Stimulated activated CD4-positive, alpha-beta T cell treated with anti-CD3 and anti-CD28 coated beads, Interleukin-1b, Interleukin-23, amount 100 ng/mL, for 48 hours (primary cell): ENCODE measurements at places on chromosomes 7 and 10.

- no peak for DNase-seq
These were observed 46.5 kb upstream of the ITGB8 start for GRCh38 chr7:20284003-20284770.

DNA sequence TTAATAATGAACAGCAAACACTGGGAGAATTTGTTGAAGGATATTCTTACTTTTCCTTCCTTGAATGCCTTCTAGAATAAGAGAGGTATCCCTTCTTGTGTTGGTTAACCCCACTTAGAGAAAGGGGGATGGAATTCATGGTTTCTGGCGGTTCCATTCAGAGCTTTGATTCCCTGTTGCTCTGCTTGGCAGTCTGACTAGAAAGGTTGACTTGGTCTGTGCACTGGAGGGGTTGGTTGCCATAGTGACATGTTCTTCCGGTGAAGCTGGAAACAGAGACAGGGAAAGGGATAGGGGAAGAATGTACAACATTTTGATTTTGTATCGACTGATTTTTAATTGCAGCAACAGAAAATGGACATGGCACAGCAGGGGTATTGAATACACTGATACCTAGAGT, 2.5 kb downstream of the TMEM178B start:
- DNase-seq = no peak

DNA sequence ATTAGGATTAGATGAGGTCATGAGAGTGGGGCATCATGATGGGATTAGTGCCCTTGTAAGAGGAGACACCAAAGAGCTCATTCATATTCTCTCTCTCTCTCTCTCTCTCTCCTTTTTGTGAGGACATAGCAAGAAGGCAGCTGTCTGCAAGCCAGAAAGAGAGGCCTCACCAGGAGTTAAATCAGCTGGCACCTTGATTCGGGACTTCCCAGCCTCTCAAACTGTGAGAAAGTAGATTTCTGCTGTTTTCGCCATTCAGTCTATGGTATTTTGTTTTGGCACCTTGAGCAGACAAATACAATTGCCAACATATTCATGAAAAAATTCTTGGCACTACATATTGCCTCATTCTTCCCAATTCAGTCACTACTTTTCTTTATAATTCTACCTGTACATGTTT, 20.6 kb upstream of the ATAD1 start:
- DNase-seq = no peak

GRCh38 chr7:128838981-128839731, 8.9 kb downstream of the FLNC start:
- DNase-seq = no peak

DNA sequence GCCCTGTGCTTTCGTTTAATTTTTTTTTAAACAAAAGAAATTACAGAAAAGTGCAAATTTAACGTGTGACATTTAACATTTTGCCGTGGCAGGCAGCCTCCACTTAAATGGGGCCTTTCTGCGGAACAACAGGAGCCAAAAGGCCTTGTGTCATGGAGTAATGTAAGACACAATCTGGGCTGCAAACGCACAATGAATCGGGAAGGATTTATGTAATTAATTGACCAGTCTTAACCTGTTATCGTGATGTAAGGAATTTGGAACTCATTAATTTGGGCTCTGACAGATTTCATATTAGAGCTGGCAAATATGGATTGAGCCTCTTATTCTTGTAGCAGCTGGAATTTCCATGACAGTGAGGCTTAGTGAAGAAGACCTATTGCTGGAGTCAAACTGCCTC, 86.4 kb downstream of the SNX10 start:
- no peak for DNase-seq
